ENCODE measurements at places on chromosomes 4 and X.

DNA sequence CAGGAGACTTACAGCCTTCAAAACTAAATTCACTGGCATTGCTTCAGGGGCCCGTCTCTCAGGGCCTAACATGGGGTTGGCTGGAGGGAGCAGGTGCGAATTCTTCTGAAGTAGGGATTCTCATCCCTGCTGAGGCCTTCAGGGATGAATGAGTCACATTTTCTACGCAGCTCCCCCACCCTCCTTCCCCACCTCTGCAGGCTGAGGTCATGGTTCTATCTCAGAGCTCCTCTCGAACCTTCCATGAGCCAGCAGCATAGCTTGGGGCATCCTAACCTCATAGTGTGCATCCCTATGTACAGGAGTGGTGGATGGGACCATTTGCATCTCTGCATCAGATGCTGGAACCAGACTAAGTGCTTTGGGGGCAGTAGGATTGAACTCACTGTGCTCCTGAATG lies 309.2 kb downstream of the EVC2 start:
- DNase-seq, result no peak

DNA sequence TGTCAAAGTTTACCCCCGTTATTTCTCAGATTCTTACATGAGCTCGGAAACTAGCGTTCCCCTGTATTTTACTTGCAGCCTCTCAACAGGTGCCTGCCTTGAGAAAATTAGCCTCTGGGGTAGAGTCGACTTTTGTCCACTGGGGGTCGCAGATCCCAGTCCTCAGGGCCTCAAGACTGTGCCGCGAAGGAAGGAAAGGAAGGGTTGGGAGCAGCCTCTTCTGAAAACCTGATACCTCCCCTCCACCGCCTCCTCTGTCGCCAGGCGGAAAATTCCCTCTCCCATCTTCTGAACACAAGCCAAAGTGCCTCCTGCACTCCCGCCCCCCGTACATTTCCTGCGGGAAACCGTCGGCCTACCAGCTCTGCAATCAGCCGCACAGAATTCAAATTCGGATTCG lies 44.4 kb upstream of the TMSB15B start:
- DNase-seq, result peak; percentile 55

DNA sequence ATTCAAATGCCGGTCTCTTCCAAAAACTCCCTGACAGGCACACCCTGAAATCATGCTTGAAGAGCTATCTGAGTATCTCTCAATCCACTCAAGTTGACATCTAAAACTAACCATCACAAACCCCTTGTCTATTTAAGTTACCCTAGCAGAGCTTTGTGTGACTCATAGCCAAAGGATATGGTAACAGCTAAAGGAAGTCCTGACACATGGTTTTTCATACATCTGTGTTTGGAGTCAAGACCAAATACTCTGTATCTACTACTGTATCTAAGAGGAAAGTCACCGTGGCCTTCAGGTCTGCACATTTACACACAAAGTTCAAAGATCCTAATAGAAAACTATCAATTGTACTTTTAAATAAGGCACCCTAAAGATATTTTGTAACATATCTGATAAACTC lies 239.6 kb upstream of the VCX start:
- no peak for DNase-seq

DNA sequence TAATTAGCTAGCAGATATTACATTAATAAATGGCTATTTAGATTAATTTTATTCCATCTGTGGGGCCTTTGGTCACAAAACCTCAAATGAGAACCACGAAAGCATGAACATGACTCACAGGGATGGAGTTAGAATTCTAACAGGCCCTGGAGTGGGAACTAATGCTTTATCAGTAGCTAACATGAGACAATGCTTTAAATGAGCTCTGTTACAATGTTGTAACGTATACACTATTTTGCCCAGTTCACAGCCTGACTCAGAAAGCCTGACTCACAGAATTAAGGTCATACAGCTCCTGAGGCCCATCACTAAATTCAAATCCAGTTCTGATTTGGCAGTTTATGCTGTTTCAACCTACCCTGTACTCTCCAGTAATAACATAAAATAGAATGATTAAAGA lies 23.2 kb downstream of the VEGFC start:
- no peak for DNase-seq

DNA sequence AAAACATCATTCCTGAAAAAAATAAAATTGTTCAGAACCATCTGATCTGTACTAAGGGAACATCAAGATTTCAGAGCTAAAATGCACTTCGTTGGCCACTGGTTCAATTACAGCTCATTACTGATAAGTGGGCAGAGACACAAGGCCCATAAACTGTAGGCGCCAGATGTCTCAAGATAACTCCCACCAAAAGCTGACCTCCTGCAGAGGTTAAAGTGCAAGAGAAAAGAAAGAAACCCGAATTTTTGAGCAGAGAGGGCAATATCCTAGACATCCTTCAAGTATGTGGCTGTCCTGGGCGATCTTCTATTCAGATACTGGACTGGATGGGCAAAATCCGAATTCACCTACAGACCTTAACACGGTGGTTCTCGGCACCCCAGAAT lies 660 bp downstream of the GEMIN8 start:
- no peak for DNase-seq

- no peak for DNase-seq
Measured at GRCh38 chr4:67052814-67053675, 492.3 kb downstream of the CENPC start.

GRCh38 chr4:89101256-89102161 lies 9.8 kb upstream of the TIGD2 start:
- no peak for DNase-seq

- no peak for DNase-seq
Measured at GRCh38 chrX:41108007-41108406, 22.8 kb downstream of the USP9X start.
